ENCODE measurements at places on chromosomes 11 and 22. TPM values are rescaled to one million over a fixed set of nuclear protein-coding genes. Genes with fewer than 3 reads are reported as not detected.

The PKP3 gene
- 1.2 TPM for total RNA-seq

The TBC1D22A gene
- total RNA-seq, result 24.5 TPM

The SERHL2 gene
- 1.00 TPM for total RNA-seq

The ANKRD49 gene
- total RNA-seq, result 10.1 TPM

The ROBO3 gene
- 14.8 TPM for total RNA-seq

The OR8D4 gene
- not detected for total RNA-seq

The OPCML gene
- total RNA-seq, result 0.39 TPM

The OR52A1 gene
- total RNA-seq, result not detected

The DERL3 gene
- total RNA-seq, result 1.4 TPM

The CSRP3 gene
- not detected for total RNA-seq

The C22orf31 gene
- not detected for total RNA-seq

The ARHGAP20 gene
- 20.6 TPM for total RNA-seq

The P2RY6 gene
- total RNA-seq, result 6.7 TPM

DNA sequence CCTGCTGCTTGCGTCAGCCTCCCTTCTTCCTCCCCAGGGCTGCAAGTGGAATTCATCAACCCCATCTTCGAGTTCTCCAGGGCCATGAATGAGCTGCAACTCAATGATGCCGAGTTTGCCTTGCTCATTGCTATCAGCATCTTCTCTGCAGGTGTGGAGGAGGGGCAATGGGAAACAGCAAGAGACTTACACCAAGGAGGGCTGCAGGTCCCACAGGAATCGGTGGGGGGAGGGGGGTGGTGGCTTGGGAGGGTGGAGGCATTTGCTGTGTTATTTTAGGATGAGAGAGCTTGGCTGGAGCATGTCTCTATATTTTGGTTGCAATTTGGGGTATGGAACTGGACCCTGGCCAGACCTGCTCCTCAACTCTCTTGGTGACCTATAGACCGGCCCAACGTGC, 2.1 kb upstream of the MADD start:
- no peak for DNase-seq

GRCh38 chr11:40291741-40292140, 1167.7 kb downstream of the LRRC4C start:
- no peak for DNase-seq

DNA sequence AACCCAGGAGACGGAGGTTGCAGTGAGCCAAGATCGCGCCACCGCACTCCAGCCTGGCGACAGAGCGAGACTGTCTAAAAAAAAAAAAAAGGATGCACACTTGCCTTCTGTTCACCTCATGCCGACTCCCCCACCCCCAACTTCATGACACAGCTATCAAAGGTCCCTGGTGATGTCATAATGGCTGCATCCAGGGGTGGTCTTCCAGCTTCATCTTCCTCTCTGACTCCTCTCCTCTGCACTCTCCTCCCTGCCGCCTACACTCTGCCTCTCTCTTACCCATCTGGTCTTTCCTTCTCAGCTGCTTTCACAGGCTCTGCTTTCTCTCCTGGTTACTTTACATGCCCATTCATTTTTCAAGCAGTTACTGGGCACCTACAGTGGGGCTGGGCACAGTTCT, 16.4 kb upstream of the KDM2A start:
- no peak for DNase-seq

- no peak for DNase-seq
These were observed 152.5 kb upstream of the POU2AF2 start for GRCh38 chr11:111093061-111093460.

- DNase-seq, result no peak
These were observed 26.5 kb upstream of the TMA7B start for GRCh38 chr22:39933741-39934140.

DNA sequence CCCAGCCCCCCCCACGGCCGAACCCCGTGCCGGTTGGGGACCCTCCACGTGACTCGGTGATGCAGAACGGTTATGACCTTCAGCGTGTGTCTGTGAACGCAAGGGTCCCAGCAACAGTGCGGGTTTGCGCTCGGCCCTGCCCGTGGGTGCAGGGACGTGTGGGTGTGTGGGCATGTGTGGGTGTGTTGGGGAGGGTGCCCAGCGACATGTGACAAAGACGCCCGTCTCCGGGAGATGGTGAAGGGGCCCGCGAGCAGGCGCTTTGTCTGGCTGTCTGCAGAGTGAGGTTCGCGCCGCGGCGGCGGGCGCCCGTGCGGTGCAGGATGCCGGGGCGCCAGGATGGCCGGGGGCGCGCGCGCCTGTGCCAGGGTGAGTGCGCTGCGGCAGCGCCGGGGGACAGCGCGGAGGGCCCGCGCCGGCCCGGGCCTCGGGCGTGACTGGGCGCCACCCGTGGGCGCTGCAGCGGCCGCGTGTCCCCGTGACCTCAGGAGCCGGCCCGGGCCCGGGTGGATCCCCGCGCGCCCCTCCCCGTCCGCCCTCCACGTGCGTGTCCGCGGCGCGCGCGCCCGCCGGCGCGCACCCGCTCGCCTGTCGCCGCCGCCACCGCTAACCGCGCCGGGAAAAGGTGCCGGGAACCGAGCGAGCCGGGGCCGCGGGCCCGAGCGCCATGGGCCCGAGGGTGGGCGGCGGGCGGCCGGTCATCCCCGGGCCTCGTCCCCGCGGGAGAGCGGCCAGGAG, at the start of gene LRFN4:
TSS of gene LRFN4 (plus strand) at position 569 of the 738 bp plus-strand sequence. CDS start 681 bp downstream, outside the sequence.
- no peak for DNase-seq

DNA sequence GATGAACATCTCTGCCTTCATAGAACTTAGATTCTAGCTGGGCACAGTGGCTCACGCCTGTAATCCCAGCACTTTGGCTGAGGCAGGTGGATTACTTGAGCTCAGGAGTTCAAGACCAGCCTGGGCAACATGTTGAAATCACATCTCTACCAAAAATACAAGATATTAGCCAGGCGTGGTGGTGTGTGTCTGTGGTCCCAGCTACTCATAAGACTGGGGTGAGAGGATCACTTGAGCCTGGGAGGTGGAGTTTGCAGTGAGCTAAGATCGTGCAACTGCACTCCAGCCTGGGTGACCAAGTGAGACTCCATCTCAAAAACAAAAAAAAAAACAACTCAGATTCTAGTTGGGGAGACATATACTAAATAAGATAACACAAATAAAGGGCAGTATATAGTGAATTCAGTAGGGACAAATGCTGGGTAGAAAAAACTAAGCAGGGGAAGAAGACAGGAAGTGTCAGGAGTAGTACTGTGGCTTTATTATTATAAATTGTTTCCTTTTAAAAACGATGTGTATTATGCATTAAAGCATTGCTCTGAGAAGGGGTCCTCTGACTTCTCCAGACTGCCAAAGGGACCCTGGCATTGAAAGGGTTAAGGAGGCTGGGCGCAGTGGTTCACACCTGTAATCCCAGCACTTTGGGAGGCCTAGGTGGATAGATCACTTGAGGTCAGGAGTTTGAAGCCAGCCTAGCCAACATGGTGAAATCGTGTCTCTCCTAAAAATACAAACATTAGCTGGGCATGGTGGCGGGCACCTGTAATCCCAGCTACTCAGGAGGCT, 46.7 kb downstream of the PACS1 start:
- DNase-seq, result no peak

DNA sequence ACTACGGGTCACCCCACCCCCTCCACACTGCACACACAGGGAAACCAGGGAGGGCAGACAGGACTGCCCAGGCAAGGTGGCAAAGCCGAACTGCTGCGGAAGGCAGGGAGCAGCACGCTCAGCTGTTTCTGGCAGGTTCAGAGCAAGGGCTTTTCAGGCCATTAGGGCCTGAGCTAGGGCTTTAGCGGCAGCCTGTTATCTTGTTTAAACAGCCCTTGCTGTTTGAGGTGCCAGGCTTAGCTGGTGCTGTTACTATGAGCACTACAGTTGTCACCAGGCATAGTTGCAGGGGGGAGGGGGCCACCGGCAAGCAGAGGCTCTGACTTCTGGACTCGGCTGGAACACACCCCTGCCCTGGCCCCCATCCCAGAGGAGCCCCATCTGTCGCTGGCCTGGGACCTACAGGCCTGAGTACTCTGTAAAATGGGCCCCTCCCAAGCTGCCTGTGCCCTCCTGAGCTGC, 34.9 kb downstream of the RSPH14 start:
- no peak for DNase-seq

- DNase-seq, result no peak
These were observed 22.0 kb upstream of the TTLL12 start for GRCh38 chr22:43208703-43209522.

GRCh38 chr22:20430101-20430719, 7.4 kb downstream of the SCARF2 start:
- peak; percentile 89 for DNase-seq

GRCh38 chr11:77654770-77655434, 17.3 kb upstream of the CLNS1A start:
- no peak for DNase-seq

DNA sequence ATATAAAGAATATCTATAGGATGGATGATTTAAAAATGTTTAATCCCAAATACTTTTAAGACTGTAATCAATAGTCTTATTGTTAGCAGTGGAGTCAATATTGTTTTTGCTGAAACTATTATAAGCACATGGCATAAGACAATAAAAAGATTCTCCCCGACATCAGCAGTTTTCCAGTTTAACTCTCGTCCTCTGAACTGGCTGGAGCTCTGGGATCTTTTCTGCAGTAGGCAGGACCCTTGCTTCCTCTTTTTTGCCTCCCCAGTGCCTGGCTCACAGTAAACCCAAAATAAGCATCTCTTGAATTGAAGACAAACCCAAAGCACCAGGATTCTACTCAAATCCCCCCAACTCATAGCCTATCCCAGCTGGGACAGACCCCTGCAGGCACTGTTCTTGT, 32.9 kb downstream of the KCNJ1 start:
- DNase-seq, result no peak

- DNase-seq, result no peak
These were observed 64.5 kb upstream of the PHOX2A start for GRCh38 chr11:72308226-72309073.

GRCh38 chr11:1341928-1342524, 32.6 kb upstream of the TOLLIP start:
- DNase-seq, result peak; percentile 28

DNA sequence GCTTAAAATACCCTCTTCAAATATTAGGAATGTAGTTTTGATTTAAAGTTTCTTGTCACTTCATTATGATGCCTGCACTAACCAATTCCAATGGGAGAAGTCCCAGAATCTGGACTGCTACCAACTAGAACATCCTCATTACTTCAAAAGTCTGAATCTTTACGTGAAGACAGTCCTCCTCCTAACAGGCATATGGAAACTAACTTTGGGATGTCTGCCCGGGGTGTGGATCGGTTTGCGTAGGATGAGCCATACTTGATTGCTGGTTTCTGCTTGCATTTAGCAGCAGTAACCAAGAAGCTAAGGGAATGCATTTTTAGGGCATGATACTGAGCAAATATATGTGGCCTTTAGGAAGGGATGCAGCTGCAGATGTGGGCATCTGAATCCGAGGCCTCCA, 177.1 kb downstream of the LRRC4C start:
- DNase-seq, result no peak

DNA sequence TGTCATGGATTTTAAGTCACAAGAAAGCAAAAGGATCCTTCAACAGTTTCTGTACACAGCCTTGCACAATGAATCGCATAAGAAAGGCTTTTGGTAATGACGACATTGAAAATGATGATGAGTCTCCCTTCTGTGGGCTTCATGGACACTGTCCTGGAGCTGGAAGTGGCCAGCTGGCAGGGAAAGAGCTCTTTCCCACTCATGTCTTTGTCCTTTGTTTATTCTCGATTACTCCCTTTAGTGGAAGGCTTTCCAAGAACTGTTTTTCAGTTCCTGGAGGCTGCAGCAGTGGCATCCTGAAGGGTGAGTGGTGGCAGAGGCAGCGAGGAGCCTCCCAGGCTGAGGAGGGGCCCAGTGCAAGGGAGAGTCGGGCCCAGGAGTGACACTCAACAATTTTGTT, 505.2 kb downstream of the NTM start:
- DNase-seq, result no peak

- DNase-seq, result no peak
These were observed 131.4 kb downstream of the TENM4 start for GRCh38 chr11:79309407-79309806.

- no peak for DNase-seq
These were observed 6.8 kb downstream of the ST14 start for GRCh38 chr11:130166457-130166784.

GRCh38 chr11:40215556-40215955, 1243.9 kb downstream of the LRRC4C start:
- no peak for DNase-seq

GRCh38 chr22:21815357-21815756, 52.1 kb downstream of the MAPK1 start:
- DNase-seq, result no peak

GRCh38 chr11:30254307-30255298, 23.8 kb downstream of the FSHB start:
- DNase-seq, result no peak

DNA sequence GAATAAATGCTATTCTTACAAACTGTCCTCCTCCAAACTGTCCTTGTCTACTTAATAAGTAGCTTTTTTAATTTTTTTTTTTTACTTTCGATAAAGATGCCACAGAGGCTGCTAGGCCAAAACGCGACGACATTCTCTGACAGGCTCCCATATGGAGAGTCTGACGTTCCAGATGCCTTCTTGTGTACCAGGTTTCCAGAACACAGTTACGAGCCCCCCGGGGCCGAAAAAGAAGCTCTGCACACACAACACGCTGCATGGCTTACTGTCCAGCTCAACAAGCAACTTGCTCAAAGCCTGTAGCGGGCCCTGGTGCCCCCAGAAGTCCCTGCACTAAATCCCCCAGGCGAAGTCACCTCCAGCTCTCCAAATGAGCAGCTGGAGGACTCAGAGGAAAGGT, 39.3 kb downstream of the LARGE1 start:
- no peak for DNase-seq

DNA sequence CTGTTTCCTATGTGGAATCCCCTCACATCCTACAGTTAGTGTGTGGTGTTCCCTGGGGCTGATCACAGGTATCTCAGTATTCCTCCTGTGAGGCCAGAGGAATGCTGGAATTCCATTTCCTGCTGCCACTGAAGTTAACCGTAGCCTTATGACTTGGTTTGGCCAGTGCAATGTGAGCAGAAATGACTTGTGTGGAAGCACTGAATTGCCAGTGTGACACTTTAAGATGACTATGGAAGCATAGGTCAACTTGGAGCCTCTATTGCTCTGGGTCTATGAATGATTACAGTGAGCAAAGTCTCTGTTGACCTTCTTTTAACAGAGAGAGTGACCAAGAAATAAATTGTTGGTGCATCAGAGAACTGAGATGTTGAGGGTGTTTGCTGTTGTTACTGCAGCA, 16.5 kb downstream of the TBRG1 start:
- no peak for DNase-seq

GRCh38 chr11:19595840-19596751, 116.5 kb upstream of the NAV2 start:
- DNase-seq, result no peak

DNA sequence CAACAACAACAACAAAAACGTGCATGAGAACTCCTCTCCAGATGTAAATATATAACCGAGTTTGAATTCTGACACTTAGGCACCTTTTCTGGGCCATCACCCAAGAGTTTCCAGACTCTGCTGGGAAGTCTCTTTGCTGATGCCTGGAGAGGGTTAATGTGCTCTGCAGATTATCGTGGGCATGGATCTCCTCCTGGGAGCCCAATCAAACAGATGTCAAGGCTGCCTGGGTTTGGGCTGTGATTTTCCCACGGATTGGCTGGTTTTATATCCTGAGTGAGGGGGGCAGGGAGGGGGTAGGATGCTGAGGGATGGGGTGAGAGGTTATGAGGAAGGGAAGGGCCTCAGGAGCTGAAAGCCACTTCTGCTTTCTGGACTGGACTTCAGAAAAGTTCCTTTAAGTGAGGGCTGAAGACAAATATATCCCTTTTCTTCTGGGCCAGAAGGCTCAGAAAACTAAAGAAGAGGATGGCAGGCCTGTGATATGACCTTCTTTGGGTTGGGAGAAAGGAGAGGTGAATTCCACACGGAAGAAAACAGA, 4.2 kb downstream of the ELF5 start:
- DNase-seq, result no peak
